ENCODE measurements at places on chromosomes 3 and 15.
A peak's percentile ranks its signal among the peaks of the same experiment; 100 is the strongest.

DNA sequence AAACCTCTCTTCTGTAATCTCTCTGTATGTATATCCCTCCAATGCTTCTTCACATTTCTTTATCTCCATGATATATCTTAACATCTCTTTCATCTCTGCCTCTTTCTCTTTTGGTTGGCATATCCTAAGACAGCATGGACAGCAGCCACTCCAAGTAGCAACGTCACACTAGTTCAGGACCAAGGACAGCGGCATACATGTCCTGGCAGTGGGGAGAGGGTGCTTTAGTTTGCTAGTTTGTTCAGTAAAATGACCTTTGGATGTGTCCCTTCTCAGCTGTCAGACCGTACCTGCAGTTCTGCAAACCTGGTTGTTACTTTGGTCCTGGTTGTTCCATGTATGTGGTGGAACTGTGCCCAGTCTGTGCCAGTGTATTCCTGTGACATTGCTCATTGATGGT is 225.6 kb upstream of the ROPN1 start:
- DNase-seq, result peak; percentile 72

DNA sequence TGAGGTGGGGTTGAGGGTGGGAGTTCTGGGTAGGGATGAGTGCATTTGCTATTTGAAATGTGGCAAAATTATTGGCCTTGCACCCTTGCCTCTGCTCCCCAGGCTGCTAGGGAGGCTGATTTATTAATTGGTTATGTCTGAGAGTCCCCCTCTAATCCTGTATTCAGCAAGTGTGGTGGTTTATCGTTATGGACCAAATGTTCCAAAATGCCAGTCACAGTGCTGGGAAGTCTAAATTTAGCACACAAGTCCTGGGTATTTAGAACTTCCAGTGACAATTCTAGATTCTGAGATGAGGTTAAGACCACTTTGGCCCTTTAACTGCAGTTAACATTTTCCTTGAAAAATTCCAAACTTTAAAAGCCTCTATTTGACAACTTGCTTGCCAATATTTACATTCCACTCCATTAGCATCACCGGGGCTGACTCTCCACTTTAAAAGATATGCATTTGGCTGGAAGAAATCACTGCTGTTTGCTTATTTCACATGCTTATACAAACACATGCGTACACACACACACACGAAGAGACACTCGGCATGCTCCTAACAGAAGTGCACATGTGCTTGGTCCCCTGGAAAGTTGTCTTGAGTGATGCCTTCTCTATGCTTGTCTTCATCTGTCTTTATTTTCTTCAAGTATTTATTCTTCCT is 247.7 kb downstream of the IL20RB start:
- DNase-seq, result no peak

DNA sequence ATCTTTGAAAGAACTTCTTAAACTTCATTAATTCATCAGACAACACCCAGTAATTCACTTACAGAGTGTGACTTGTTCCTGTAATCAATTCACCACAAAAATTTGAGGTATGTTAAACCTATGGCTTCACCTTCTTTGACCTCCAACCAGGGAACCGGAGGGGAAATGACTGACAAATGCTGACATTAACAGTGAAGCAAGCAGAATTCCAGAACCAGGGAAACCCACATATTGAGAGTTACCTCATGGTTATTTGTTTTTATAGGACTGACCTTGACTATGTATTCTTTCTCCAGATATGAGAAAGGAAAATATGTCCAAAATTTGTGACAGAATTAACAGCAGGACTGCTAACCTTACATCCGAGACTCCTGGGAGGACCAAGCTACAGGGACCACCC is 2.7 kb downstream of the P3H2 start:
- no peak for DNase-seq

- DNase-seq, result no peak
Observed at GRCh38 chr3:107987036-107987939, 103.5 kb downstream of the CD47 start.

- no peak for DNase-seq
Observed at GRCh38 chr15:57324590-57324890, 51.8 kb upstream of the CGNL1 start.

DNA sequence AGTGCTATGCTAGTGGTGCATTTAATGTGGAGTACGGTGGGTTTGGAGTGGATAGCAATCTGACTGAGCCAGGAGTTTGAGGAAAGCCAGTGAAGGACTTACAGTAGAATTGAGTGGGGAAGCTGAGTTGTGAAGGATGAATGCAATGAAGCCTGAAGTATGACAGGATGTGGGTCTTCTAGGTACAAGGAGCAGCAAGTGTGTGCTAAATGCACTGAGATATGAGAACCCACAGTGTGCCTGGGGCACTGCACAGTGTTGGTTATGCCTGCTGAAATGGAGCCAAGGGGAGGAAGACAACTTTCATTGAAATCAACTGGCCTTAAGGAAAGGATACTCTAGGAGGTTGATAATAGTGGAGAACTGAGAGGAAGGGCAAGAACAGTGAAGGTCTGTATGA is 105.5 kb upstream of the MRPL3 start:
- DNase-seq, result peak; percentile 3

DNA sequence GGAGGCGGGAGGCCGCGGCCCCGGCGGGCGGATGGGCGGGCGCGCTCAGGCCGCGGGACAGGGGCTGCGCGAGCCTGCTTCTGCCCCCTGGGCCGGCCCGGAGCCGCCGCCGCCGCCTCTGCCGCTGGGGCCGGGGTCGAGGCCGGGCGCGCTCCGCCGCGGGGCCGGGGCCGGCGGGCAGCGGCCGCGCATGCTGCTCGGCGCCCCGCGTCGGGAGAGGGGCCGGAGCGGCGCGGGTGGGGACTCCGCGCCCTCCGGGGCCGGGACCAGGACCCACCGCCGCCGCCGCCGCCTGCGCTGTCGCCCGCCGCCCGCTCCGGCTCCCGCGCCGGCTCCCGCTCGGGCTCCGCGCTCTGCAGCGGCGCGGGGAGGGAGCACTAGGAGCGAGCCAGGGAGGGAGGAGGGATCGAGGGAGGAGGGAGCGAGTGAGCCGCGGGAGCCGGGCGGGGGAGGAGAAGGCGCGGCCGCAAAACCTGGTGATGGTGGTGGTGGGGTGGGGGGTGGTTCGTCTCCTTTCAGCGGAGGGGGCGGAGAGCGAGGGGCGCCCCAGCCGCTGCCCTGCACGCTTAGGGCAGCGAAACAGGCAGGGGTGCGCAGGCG is at the start of gene LINGO1:
Gene LINGO1 (minus strand): TSS at position 379 of the 600 bp plus-strand sequence. CDS start 597 bp downstream, outside the sequence.
- no peak for DNase-seq

DNA sequence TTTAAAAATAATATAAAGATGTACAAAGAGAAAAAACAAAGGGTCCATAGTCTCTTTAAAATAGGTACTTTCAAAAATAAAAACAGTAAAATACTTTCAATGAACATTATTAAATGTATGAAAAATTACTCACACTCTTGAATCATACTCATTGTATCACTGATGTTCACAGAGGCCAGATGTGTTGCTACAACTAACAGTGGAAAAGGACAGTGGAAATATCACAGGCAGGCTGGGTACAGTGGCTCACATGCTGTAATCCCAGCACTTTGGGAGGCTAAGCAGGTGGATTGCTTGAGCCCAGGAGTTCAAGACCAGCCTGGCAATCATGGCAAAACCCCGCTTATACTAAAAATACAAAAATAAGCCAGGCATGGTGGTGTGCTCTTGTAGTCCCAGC is 26.8 kb downstream of the NPHP3 start:
- DNase-seq, result no peak

GRCh38 chr3:58215317-58216025 is 4.7 kb upstream of the DNASE1L3 start:
- DNase-seq, result no peak

GRCh38 chr15:58777107-58777506 is 6.0 kb downstream of the MINDY2 start:
- no peak for DNase-seq

GRCh38 chr3:184177331-184177731 is 2.7 kb downstream of the AP2M1 start:
- DNase-seq, result no peak

GRCh38 chr3:23797491-23797890 is 8.3 kb upstream of the UBE2E1 start:
- DNase-seq, result no peak

DNA sequence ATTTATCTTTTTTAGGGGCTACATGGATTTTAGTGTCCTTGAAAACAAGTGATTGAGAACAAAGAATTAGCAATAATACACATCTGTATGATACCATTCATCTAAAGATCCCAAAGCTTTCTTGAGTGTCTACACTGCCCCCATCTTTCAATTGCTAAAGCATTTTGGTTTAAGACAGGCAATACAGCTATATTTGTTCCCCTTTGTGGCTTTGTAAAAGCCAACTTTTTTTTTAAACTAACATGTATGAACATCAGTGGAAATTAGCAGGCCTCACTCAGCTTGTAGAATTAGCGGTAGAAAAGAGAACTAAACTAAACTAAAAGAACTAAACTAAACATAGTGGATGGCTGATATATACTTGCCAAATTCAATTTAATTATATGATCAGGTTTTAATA is 449.6 kb downstream of the MECOM start:
- no peak for DNase-seq

GRCh38 chr3:158769549-158769948 is 32.3 kb upstream of the MFSD1 start:
- no peak for DNase-seq

DNA sequence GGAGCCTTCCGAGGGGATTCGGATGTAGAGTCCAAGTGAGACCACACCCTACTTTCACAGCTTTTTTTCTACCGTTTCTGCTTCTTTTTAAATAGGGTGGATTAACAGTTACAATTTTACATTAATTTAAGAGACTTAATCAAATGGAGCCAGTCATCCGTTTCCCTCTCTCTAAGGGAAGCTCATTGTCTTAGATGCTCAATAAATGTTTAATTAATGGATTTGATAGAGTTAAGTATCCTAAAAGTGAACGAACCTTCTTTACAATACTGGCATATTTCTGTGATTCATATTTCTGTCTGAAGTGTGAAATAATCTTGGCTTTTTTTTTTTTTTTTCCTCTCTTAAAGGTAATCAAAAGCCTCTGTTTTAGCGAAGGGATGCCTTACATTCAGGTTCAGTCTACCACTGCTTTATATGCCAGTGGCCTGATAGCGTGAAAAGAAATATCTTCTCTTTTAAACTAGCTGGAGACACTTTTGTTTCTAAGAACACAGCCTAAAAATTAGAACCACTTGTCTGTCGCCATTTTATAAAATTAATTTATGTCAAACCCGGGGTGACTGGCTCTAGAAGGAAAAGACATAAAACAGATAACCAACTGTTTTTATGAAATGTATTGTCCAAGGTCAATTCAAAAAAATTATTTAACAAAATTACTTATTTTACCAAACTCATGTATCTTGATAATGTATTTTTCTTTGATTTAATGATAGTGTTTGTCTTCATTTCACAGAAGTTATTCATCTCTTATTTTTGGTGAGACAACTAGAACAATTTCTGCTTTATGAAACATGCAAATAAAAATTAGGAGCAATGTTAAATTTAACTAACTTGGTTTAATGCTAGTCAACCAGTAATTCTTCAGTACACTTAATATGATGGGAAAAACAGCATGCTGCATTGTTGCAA is 2.5 kb upstream of the CTNNB1 start:
- no peak for DNase-seq
